ENCODE measurements at places on chromosomes 11 and 22. TPM values are rescaled to one million over a fixed set of nuclear protein-coding genes. Genes with fewer than 3 reads are reported as not detected.

- DNase-seq: no peak
These were observed 6.4 kb upstream of the DPP3 start for GRCh38 chr11:66473608-66474515.

DNA sequence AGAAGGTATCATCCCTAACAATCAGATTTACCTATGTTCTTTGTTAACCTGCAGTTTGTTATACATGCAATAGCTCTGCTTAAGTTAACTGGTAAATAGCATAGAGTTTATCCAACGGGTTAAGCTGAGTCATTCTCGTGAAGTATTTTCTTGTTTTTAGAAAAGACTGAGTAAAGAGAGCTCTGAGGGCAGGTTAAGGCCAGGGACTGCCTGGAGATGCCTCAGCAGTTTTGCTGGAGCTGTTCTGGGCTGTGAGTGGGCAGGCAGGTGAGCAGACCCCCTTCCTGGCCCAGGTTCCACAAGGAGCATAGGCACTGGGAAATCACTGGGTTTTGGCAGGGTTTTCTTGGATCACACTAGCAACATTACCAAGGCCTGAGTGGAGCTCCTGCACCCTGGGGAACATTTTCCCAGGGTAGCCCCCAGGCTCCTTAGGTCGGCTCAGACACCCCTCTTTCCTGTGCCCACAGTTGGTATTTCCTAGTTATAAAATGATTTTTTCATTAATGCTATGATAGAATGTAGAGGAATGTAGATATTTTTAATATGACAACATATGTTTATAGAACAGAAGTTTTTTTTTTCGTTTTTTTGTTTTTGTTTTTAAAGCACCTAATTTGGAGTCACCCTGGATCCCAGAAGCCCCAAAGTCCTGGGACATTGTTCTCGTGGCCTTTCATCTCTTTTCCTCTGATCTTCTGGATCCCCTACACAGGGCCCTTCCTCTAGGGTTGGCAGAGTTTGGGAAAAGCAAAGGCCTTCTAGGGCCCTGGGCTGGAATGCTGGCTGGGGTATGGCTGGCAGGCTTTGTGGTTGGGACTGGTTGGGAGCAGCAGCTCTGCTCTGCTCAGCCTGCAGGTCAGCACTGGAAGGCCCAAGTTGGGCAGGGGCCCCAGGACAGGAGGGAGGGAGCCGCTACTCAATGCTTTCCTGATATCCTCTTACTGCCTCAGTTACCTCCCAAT, 26.7 kb downstream of the IRAG1 start:
- DNase-seq: no peak

Gene CPT1B
- total RNA-seq: 88.0 TPM

Gene PANX3
- not detected for total RNA-seq

GRCh38 chr22:46991666-46992065, 229.2 kb downstream of the TBC1D22A start:
- DNase-seq: no peak

Gene CHCHD10
- 62.5 TPM for total RNA-seq

GRCh38 chr11:62732830-62733229, 4.5 kb downstream of the TTC9C start:
- no peak for DNase-seq

Gene SOX10
- total RNA-seq: not detected

Gene TPBGL
- total RNA-seq: 0.14 TPM

- no peak for DNase-seq
These were observed 184.2 kb downstream of the FAM76B start for GRCh38 chr11:95605271-95605940.

GRCh38 chr11:130801333-130802122, 114.8 kb downstream of the SNX19 start:
- DNase-seq: no peak

- DNase-seq: no peak
These were observed 6.8 kb downstream of the BET1L start for GRCh38 chr11:200224-201003.

- peak; percentile 89 for DNase-seq
These were observed 13.7 kb downstream of the EHD1 start for GRCh38 chr11:64864473-64865285.
